Activated CD4-positive, alpha-beta T cell treated with anti-CD3 and anti-CD28 coated beads, Interleukin-2, amount 10 ng/mL, durations not matched to agents 24 days and 14 days (primary cell): ENCODE measurements at places on chromosomes 2 and 18.

GRCh38 chr2:222703886-222704285 lies 32.4 kb downstream of the MOGAT1 start:
- DNase-seq: no peak

DNA sequence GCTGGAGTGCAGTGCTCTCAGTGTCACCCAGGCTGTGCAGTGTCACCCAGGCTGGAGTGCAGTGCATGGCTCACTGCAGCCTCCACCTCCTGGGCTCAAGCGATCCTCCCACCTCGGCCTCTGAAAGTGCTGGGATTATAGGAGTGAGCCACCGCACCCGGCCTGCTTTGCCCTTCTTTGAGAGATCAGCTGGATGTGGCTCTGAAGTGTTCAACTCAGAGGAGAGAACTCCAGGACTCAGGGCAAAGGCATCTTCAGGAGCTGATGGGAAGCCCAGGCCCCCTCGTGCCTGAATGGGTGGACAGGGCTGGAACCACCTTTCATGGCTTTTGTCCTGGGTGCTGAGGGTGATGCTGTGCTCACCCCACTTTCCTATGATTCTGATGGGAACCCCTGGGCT lies 52.0 kb upstream of the HAAO start:
- DNase-seq: no peak

- no peak for DNase-seq
Observed at GRCh38 chr2:165573534-165574461, 104.3 kb downstream of the CSRNP3 start.

DNA sequence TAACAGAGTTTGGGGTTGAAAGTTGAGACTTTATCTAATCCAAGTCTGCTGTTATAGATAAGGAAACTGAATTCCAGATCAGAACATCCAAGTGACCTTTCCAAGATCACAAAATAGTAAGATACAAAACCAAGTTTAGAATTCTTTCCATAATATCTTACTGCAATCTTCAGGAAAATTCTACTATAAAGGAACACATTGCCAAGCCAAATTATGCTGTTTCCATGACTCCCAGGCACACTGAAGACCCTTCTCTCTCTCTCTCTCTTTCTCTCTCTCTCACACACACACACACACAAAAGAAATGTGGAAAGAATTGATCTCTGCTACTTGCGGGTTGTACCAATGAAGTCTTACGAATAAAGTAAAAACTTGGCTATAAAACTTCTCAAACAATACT lies 398.4 kb downstream of the METTL4 start:
- DNase-seq: no peak

DNA sequence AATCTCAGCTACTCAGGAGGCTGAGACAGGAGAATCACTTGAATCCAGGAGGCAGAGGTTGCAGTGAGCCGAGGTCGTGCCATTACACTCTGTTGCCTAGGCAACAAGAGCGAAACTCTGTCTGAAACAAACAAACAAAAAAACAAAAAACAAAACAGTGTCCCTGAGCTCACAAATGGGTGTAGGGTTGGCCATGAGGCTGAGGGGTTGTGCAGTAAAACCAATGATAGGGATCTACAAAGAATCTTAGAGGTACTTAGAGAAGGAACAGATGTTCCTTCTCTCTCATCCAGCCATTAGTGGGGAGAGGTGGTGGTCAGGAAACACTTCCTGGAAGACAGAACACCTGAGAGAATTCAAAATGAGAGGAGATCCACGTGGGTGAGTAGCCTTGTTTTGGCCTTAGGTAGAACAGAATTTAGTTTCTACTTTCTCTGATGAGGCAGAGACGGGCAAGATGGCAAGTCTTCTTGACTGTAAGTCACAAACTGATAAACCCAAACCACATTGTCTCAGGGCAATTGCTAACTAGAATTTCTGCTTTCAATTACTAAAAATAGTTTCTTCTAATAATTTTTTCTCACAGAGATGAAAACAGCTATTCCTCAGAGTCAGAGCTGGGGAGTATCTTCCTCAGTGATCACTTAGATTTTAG lies 61.5 kb upstream of the PPM1B start:
- no peak for DNase-seq

DNA sequence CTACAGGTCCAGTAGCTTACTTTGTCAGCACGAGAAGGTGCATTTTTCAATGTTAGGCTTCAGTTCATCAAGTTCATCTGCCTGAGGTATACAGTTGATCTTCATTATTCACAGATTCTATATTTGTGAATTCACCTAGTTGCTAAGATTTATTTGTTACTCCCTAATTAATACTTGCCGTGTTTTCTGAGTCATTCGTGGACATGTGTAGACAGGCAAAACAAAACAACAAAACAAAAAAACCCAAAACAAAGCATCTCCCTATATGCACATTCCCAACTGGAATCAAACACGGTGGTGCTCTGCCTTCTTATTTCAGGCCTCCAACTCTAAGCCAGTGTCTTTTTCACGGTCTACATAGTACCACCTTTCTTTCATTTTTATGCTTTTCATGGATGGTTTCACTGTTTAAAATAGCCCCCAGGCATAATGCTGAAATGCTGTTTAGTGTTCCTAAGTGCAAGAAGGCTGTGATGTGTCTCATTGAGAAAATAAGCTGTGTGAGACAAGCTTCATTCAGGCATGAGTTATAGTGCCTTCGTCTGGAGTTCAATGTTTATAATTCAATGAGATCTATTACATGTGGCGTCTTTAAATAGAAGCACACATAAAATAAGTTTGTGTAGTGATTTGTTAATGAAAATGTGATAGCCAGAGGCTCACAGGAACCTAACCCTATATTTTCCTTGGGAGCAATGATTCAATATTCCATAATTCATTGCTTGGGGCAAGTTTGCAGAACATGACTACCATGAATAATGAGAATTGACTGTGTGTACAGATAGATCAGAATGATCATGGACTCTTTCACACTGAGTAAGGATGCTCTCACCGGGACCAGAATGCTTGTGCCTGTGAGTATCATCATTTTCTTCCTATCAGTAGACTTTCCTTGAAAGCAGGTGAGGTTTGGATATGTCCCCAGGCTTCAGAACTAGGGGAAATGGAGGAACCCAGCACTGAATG lies 24.6 kb downstream of the ITGB6 start:
- DNase-seq: no peak

- DNase-seq: no peak
Observed at GRCh38 chr2:105437708-105438103, 38.9 kb upstream of the FHL2 start.

- no peak for DNase-seq
Observed at GRCh38 chr2:59655809-59656208, 897.6 kb downstream of the BCL11A start.

- DNase-seq: peak; percentile 28
Observed at GRCh38 chr2:4012197-4012596, 308.8 kb downstream of the DCDC2C start.

- no peak for DNase-seq
Observed at GRCh38 chr2:215068399-215068798, 70.0 kb downstream of the ABCA12 start.

- DNase-seq: peak; percentile 8
Observed at GRCh38 chr2:19046986-19047780, 311.2 kb downstream of the OSR1 start.

DNA sequence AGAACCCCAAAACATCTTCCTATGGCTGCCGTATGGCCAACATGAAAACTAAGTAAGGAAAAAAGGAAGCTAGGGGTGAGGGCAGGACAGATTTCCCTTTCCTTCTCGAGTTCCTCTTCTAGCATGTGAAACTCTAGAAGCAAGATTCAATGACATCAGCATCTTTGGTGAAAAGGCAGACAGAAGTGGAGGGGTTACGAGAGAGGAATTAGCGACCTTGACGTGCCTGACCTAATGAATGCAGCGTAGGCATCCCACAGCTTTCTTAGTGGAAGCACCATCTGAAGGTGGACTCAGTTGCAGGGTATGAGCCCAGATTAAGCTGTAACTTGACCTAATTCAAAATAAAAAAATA lies 47.9 kb upstream of the PELI1 start:
- no peak for DNase-seq

GRCh38 chr2:223306371-223306770 lies 254.4 kb downstream of the KCNE4 start:
- no peak for DNase-seq

- peak; percentile 82 for DNase-seq
Observed at GRCh38 chr2:135818937-135819610, 17.9 kb downstream of the LCT start.

DNA sequence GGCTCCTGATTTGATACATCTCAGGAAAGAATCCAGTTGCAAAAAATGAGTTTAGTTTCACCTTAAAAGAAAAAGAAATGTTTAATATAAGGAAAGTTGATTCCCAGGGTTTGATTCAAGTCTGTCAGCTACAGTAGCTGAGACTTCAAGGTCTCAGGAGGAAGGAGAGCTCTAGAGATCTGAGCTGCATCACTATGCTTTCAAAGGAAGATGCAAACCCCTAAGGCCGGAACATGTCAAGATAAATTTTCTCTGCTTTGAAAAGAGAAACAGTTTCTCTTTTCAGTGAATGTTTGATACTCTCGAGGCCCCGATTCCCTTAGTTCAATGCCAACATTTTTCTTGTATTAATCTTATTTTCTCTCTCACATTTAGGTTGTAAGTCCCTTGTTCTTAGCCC lies 128.6 kb downstream of the RGPD3 start:
- DNase-seq: no peak

DNA sequence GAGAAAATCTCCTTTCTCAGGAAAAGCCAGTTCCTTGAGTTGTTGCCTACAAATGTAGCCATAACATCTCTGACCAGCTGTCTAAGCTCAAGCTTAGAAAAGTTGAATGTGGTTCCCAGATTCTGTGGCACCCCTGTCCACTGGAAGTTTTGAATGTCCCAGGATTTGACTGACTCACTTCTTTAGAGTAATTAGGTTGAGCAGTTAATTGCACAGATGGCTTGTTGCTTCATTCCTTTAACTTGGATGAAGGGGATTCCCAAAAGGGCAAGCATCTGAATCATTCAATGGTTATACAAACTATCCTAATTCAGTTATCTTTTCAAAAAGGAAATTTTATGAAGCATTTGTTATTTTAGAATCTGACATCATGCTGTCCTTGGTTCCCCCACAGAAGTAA lies 374.7 kb downstream of the LNPK start:
- DNase-seq: no peak

DNA sequence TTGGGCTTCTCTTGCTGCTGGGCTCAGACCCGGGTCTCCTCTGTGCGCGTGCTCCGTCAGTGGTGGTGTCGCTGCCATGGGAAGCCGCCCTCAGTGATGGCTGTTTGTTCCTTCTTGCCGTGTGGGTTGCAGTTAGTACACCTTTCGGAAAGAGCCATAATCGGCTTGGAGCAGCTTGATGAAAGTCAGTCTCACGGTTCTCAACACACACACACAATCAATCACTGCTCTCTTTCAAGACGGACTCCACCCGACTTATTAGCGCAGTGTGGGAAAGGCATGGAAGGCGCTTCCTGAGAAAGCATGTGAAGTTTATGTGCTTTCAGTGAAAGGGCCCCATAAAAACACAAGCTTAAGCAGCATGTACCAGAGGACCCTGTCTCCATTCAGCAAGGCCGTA lies 64.1 kb downstream of the SOX11 start:
- no peak for DNase-seq

DNA sequence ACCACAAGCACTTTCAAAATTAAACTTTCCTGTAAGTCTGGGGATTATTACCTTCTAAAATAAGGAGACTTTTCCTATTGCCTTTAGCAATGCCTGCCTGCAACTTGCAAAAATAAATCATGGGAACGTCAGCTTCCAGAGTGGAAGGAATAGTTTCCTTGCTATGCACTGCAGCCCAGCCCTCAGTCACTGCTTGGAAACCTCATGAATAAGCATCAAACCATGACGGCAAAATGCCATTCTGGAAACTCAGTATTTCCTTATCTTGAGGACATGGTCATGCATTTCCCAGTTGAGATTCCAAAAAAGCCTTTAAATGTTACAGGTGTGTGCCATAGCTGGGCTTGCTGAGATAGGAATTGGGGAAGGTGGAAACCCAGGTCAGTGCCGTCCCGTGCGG lies 84.2 kb upstream of the OTOS start:
- no peak for DNase-seq

DNA sequence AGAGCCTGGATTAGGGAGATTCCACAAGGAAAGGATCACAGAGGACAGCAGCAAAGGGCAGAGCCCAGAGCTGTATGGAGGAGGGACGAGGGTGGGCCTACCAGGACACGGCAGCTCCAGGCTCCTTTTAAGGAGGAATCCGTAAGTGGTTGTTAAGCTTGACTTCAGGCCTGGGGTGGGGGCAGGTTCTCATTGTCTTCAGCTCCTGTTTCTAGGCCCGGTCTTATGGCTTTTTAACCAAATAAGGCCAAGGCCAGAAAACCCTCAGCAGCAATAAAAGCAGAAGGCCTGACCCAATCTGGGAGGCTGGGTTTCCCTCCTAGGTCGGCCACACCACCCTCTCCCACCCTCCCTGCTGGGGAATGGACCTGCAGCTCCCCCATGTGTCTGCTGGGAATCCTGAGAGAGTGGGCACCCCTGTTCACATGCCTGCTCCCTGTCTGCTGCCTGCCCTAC lies 111.2 kb downstream of the PLB1 start:
- no peak for DNase-seq

DNA sequence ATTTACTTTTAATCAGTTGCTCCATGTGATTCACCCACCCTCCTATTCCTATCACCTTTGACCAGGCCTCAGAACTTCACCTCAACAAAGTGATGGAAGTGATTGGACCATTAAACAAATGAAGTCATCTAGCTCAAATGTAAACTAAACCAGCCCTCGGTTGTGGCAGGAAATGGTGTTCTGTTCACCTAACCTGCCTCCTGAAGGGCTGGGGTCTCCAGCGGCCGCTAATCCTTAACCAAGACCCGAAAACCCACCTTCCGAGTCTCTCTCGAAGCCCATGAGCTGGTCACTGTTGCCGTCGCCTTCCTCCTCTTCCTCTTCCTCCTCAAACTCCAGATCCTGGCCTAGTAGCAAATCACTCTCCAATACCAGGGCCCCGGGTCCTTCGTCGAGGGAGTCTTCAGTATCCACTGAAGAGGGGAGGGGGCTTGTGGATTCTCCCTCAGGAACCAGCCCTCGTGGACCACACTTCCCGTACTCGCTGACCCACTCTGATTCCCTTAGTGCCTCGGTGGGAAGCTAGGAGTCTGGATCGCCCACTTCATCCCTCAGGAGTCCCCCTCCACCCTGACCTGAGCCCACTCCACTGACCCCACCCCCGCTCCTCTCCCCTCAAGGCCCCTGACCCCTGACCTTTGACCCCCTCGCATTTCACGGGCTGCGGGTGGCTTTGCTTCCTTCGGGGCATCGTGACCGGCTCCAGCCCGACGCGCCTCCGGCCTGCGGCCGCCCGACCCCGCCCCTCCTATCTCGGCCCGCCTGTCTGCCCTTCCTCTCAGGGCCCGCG lies 503 bp downstream of the ZNF513 start:
- peak; percentile 75 for DNase-seq

DNA sequence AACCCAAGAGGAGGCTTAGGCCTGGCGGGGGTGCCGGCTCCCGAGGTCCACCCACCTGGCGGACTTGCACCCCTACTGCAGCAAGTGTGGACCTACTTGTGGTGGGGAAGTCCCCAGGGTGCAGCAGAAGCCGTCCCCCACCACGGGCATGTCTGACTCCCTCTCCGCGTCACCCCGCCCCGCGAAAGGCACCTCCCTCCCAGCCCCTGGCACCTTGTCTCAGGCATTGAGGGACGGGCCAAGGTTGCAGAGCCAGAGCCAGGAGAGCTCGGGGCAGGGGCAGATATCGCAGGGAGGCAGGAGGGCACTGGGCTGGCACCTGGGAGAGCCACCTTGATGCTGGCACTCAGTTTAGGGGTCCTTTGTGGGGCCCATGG lies 19.0 kb downstream of the CROCC2 start:
- DNase-seq: no peak

- no peak for DNase-seq
Observed at GRCh38 chr2:29238497-29238896, 123.3 kb downstream of the CLIP4 start.
